ENCODE measurements at places on chromosomes 1 and 21.

DNA sequence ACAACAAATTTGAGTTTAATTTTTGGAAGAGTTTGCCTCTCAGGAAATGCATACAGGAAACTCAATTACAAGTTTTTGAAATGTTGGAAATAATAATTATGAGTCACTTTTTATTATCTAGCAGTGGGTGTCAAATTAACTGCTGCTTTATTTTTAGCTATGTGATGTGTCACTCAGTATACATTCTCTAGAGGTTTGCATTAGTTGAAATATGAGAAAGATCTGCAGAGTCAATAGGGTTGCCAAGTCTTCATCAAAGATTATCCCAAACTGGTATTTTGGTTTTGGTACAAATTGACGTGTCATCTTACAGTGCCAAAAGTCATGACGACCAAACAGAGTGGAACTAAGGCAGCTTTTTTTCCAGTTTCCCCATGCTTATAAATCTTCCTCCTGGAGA, 54.3 kb upstream of the DIPK1A start:
- DNase-seq, result no peak

DNA sequence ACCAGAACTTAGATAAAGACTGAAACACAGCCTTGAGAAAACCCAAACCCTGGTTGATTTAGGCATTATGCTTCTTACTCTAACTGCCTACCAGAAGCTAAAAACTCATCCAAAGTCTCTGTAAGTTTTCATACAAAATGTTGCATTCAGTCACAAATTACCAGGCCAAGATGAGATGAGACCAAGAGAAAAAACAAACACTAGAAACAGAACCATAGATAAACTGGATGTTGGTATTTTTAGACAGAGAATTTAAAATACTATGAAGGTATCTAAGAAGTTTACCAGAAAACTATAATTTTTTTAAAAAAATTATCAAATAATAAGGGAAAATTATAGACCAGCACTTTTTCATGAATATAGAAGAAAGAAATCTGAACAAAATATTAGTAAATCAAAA, 180.5 kb downstream of the VPS13D start:
- no peak for DNase-seq

DNA sequence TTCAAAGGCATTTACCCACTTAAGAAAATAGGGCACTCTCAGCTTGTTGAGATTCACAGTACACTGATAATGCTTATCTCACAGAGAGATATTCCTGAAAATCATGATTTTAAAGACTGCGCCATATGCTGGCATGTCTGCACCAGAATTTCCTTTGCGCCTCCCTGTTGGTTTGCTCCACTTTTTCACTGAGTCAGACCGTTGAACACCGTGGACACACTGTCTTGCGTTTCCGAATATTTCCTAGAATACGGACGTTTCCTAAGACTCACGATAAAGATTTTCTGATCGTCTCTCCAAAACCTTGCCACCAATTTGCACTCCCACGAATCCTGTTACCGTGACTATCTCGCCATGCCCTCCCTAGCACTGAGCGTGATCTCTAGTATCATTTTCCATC, 497 bp upstream of the C1orf115 start:
- DNase-seq, result no peak

GRCh38 chr1:29675481-29676263, 439.4 kb downstream of the PTPRU start:
- DNase-seq, result peak; percentile 28

DNA sequence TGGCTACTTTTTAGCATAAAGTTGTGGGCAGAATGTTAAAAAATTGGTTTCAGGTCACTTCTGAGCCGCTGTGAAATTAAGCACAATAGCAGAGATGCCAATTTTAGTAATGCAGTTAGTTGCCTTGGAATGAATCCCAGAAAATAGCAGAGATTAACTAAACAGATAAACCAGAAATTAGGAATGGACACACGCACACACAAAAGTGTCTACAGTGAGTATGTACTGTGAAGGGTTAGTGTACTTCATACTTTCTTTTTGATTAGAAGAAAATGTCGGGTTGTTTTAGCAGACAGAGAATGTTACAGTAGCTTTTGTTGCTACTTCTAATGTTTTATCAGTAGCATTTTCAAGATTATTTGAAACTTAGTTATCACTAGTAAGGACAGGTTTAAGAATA, 106.7 kb downstream of the LEPR start:
- DNase-seq, result no peak
